Fibroblast of pulmonary artery (primary cell): ENCODE measurements at places on chromosomes 6 and 20.
A peak's percentile ranks its signal among the peaks of the same experiment; 100 is the strongest.

DNA sequence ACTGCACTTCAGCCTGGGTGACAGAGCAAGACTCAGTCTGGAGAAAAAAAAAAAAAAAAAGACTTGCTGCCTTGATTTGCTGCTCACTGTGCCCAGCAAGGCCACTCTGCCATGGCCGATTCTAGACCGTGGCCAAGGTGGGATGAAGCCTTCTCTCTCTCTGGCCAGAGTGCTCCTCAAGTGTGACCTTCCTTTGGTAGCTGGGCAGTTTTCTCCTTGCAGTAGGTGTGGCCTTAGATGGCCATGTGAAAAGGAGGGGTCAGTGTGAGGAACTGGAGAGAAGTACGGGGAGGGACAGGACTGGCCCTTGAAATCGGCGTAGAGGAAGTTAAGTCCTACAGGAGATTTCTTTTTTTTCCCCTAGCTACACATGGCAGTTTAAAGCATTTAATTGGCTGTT, 272.0 kb downstream of the ARID1B start:
- DNase-seq, result no peak

DNA sequence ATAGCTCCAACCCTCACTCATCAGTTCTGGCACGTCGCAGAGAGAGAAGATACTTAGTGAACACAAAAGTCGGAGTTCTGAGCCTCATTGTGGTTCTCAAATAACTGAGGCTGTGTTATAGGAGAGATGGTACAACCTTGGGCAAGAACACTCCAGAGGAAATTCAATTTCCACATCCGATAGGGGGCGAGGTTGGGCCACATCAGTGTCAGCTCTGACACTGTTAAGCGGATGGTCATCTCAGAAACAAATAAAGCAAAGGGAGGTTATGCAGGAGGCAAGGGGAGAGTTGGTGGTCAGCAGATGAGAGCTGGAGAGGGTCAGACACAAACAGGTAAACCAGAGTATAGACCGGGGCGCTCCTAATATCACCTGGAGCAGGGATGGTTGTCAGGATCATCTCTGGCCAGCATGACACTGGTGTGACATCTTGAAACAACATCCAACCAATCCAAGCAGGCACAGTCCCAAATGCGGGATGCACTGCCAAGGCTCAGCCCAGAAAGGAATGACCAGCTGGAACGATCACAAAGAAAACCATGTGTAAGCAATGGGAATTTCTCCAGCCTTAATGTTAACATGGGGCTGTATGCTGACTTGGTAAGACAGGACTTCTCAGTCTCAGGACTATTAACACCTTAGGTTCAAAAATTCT, 331.8 kb downstream of the HACE1 start:
- DNase-seq, result peak; percentile 77

GRCh38 chr6:7448232-7448631, 58.6 kb downstream of the RIOK1 start:
- DNase-seq, result no peak

DNA sequence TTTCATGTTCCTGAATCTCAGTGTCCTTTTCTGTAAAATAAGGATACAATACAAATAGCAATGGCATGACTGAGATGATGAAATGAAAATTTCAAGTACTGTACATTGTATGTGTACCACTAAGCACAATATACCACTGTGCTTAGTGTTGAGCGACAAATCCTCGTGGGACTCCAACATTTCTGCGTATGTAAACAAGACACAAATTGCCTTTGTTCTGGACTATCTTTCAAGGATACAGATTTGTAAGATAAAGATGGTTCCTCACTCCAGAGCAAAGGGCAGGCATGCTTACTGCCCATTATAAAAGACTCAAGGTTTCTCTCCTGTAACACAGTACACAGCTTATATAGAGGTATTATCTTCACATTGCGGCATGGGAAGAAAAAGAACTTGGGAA, 6.0 kb downstream of the RARS2 start:
- no peak for DNase-seq

DNA sequence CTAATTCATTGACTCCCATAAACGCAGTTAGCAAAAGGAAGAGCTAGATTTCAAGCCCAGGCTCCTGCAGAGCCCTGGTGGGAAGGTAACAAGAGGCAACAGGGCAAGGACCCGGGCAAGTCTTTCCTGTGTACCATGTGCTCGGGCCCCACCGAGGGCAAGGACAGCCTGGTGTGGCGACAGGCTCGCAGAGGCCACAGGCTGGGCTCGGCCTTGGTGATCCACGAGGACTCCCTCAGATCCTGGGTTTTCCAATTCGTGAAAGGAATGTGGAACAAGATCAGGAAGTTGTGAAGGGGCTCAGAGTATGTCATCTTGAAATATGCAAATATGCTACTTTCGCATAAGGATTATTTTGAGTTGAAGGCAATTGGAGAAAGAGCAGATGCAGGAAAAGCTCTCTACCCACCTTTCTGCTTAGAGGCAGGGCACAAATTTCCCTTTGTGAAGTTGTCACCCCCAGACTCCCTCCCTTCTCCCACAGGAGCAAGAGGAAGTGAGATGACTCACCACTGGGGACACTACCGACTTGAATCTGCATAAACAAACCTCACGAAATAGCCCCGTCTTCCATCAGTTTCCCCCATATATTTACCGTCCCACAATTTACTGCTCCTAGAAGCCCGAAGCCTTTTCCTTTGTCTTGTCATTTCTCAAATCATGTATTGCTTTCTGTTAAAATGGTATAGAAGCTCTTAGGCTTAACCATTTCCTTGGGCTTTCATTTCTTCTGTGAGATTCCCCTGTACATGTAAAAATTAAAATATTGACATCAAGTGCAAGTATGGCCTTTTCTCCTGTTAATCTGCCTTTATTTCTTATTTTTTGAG, 79.0 kb downstream of the PSMG4 start:
- peak; percentile 46 for DNase-seq

- peak; percentile 8 for DNase-seq
These were observed 40.3 kb downstream of the TAF4 start for GRCh38 chr20:62025394-62025793.

GRCh38 chr20:21394551-21394950, 2.8 kb downstream of the NKX2-4 start:
- no peak for DNase-seq

DNA sequence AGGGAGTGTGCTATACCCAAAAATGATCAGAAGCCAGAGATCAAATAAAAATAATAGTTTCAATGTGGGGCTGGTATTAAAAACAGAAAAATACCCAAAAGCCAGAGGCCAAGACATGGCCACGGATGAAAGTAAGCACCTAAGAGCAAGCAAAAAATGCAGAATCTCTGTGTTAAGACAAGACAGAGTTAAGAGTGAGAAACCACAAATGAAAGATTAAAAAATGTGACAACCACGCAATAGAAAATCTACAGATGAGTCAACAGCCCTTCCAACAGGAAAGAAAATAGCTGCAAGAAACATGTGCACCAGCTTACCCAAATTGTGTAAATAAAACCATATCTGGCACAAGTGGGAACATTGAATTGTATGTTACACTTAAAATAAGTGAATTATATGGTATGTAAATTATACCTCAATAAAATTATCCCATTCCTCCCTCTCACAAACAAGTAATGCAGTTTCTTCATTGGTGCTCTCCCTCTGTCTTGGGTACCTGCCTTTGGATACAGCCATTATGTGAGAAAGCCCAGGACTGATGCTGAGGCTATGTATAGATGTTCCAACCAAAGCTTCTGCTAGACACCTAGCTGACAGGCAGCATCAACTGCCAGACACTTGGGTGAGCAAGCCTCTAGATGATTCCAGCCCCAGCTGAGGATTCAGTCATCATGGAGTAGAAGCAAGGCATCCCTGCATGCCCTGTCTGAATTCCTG, 55.3 kb upstream of the UFL1 start:
- no peak for DNase-seq

GRCh38 chr6:41972826-41973225, 31.2 kb upstream of the CCND3 start:
- DNase-seq, result no peak

- DNase-seq, result no peak
These were observed 13.8 kb upstream of the KIF16B start for GRCh38 chr20:16587066-16587465.
